ENCODE measurements at places on chromosomes 2 and 18.

GRCh38 chr2:32798829-32799228 is 147.9 kb upstream of the LTBP1 start:
- no peak for DNase-seq

DNA sequence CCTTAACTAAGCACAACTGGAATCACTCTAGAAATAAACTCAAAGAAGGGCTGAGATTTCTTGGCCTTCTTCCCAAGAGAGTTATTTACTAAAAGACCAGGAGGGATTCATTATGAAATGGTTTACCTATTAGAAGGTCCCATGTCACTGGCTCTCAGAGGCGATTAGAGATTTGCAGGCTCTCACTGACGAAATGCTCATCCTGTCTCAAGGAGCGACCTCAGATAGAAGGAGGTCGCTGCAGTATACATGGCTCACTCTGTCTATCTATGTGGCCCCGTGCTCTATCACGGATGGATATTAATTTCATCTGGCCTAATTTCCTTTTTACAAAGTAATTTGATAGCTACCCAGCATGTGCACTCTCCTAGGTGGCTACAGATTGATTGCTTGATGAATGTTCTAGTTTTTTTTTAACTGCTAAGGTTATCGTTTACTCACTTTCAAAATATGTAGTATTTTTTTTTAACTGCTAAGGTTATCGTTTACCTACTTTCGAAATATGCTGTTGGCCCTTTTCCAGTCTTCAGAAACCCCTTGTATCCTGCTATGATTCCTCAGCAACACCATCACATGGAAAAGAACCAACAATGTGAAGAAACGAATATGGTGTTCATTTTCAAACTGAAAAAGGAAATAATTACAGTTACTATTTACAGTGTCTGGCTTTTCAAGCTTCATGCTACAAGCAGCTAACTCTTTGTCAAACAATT is 9.1 kb downstream of the SMIM21 start:
- DNase-seq = no peak

DNA sequence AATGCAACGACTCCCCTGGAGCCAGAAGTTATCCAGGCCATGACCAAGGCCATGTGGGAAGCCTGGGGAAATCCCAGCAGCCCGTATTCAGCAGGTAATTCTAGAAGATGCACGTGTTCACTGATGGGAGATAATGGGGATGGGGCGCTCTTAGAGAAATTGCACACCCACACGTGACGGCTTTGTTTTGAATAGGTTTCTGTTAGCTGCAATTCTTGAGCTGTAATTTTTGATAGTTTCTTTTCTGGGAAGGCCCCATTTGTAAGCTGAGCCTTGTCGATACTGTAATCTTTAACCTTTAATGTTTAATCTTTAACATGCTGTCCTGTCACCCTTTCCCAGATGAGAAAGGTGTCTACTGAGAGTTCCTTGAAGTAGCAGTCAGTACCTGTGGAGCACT is 3.6 kb downstream of the SCLY start:
- no peak for DNase-seq

DNA sequence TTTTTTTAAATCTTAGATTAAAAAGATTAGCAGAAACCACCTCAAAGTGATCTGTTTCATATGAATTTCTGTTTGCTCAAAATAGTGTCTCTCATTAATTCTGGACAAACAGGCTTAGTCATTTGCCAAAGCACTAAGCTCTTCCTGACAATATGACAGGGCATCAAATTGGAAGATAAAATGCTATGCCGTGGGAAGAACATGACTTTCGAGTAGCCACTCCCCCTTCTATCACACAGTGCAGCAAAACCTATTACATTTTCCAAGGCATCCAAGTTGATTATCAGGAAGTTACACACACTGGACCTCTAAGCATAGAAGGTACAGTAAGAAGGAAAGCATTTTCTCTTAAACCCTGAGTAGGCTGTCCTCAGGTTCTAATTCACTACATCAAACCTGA is 89.5 kb downstream of the STK39 start:
- DNase-seq = no peak

DNA sequence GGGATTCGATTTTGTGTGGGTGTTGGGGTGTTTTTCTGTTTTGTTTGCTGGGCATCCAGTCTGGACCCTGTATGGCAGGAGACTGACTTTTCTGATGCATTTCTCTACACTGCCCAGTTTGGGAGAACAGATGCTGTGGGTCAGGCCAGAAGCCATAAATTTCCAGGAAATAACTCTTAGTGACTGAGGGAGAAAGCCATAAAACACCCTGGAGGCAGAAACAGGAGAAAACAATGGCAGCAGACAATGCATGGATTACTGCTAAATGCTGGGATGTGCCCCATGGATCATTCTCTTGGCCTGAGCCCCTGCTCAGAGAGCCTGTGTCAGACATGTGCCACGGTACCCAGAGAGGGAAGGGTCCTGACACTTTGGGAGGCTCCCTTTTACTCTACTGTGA is 133.6 kb upstream of the CAPN13 start:
- DNase-seq = no peak
